ENCODE measurements at places on chromosomes 1 and 21. TPM values are rescaled to one million over a fixed set of nuclear protein-coding genes. Genes with fewer than 3 reads are reported as not detected.

PKNOX1 gene
- 21.7 TPM for total RNA-seq

UBE2G2 gene
- 53.0 TPM for total RNA-seq

ENAH gene
- total RNA-seq = 78.8 TPM

HSPB7 gene
- total RNA-seq = 1.6 TPM

KPNA6 gene
- 37.1 TPM for total RNA-seq

EXTL1 gene
- total RNA-seq = 2.3 TPM

FAM3B gene
- 0.59 TPM for total RNA-seq

GBP5 gene
- total RNA-seq = 0.50 TPM

Data from spinal cord (tissue), 10 donors.